ENCODE measurements at places on chromosomes 16 and 17.

DNA sequence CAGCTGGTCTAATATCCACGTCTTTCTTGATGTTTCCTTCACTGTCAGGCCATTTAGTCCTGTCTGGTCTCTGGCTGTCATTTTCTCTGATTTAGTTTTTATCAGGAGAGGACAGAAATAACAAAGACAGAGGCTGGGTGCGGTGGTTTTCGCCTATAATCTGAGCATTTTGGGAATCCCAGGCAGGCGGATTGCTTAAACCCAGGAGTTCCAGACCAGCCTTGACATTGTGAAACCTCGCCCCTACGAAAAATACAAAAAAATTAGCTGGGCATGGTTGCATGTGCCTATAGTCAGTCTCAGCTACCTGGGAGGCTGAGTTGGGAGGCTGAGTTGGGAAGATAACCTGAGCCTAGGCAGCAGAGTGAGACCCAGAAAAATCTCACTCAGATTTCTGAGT is 7.1 kb downstream of the SRCAP start:
- no peak for DNase-seq

GRCh38 chr17:77085926-77086432 is 54.8 kb upstream of the SEC14L1 start:
- peak; percentile 97 for DNase-seq

DNA sequence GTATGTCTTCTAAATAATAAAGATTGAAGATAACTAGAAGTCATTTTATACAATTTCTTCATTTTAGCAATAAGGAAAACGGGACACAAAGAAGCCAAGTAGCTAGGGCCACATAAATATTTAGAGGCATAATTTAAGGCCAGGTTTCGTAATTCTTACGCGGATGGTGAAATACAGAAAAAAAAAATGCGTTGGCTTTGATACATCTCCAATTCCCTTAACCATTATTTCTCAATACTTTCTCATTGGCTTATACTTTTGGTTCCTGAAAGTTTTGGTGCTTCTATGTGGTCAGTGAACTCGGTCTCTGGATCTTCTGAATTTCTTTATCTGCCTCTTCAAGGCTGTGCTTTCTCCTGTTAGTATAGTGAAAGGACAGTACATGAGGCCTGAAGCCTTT is 888.1 kb downstream of the KCNJ2 start:
- DNase-seq: no peak

- peak; percentile 41 for DNase-seq
These were observed 17.0 kb upstream of the TMEM132E start for GRCh38 chr17:34562387-34562786.

- DNase-seq: no peak
These were observed 146.2 kb downstream of the PARN start for GRCh38 chr16:14483819-14484385.

GRCh38 chr17:65297916-65298315 is 160.7 kb downstream of the RGS9 start:
- no peak for DNase-seq

DNA sequence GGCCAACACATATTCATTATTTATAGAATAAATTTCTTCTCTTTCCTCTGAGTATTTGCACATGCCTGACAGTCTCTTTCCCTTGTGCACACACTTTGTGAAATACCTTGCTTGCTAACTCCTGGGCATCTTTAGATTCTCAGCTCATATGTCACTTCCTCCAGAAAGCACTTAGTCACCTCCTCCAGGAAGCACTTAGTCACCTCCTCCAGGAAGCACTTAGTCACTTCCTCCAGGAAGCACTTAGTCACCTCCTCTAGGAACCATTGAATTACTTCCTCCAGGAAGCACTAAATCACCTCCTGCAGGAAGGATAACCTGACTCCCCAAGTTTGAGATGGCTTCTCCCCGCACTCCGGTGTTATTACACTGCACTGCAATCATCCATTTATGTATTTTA is 462.5 kb upstream of the EEF2KMT start:
- no peak for DNase-seq

Measured in NCI-H2171 treated with DMSO at 0.1 percent for 48 hours (cell line).